8988T (cell line): ENCODE measurements at places on chromosomes 12 and 14.

GRCh38 chr12:127760996-127761395 is 506.0 kb upstream of the TMEM132C start:
- no peak for DNase-seq

DNA sequence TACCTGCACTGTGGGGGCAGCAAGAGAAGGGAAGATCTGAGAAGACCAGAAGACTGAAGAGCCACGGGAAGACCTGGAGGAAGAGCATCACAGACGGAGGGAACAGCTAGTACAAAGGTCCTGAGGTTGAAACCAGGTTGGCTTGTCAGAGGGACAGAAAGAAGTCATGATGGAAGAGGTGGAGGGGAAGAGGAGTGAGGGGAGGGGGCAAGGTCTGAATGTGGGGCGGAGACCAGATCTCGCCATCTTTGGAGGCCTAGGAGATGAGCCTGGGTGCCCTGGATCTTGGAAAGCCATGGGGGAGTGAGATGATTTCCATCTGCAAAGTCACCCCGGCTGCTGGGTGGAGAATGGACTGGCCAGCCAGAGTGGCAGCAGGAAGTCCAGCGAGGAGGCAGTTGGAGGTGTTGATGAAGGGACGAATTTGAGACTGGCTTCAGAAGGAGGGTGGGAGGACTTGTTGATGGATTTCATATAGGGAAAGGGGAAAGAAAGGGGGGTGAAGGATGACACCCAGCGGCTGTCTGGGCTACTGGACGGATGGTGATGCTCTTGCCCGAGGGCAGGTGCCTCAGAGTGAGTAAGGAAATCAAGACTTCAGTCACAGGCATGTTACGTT is 14.6 kb upstream of the UBC start:
- DNase-seq: no peak

- no peak for DNase-seq
Measured at GRCh38 chr14:94746131-94746530, 23.8 kb downstream of the GSC start.

DNA sequence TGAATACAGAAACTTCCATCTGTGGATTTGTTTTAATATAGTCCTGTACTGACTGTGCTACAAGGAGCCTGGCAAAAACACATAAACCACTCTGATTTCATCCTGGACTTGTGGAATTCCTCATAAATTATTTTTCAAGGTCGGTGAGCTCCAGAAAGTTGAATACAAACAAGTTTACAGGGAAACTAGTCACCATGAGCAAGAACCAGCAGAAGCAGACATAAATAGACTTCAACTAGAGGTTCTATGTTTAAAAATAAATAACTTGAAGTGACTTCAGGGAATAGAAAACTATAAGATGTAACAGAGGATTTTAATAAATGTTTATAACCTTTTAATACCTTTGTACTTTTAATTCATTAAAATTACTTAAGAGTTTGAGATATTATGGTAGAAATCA is 63.5 kb downstream of the EFCAB11 start:
- no peak for DNase-seq

DNA sequence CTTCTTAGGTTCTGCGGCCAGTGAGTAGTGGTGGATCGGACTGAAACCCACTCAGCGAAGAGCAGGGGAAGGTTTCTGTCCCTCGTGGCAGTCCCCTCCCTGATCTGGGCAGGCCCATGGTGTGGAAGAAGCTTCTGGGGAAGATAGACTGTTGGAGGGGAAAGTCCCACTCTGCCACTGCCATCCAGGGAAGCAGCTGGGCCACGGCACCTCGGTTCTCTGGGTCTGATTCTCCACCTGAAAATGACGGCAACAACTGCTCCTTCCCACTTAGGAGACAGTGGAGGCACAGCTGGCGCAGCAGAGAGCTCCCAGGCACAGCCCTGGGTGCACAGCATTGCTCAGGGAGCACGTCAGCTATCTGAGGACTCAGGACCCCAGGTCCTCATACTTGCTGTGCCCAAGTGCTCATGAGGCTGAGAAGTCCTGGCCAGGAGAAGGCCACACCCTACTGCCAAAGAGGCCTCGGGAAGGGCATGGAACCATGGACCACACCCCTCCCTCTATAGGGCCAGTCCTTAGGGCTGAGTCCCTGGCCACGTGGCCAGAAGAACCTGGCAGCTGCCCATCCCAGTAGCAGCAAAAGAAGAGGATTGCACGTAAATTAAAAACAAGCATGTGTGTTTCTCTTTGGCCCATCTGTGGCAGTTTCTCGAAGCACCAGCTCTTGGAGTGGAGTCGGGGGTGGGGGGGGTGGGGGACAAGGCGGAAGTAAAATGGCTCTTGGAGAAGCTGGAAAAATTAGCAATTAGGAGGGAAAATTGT is 85.3 kb upstream of the BCL11B start:
- no peak for DNase-seq

DNA sequence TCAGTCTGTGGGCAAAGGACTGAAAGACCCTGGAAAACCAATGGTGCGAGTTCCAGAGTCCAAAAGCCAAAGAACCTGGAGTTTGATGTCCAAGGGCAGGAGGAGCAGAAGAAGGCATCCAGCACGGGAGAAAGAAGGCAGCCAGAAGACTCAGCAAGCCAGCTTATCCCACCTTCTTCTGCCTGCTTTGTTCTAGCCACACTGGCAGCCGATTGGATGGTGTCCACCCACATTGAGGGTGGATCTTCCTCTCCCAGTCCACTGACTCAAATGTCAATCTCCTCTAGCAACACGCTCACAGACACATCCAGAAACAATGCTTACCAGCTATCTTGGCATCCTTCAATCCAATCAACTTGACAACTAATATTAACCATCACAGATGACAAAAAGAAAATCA is 57.2 kb upstream of the CAPRIN2 start:
- no peak for DNase-seq

- DNase-seq: no peak
Measured at GRCh38 chr14:98177551-98177950, 1094.4 kb downstream of the BCL11B start.

DNA sequence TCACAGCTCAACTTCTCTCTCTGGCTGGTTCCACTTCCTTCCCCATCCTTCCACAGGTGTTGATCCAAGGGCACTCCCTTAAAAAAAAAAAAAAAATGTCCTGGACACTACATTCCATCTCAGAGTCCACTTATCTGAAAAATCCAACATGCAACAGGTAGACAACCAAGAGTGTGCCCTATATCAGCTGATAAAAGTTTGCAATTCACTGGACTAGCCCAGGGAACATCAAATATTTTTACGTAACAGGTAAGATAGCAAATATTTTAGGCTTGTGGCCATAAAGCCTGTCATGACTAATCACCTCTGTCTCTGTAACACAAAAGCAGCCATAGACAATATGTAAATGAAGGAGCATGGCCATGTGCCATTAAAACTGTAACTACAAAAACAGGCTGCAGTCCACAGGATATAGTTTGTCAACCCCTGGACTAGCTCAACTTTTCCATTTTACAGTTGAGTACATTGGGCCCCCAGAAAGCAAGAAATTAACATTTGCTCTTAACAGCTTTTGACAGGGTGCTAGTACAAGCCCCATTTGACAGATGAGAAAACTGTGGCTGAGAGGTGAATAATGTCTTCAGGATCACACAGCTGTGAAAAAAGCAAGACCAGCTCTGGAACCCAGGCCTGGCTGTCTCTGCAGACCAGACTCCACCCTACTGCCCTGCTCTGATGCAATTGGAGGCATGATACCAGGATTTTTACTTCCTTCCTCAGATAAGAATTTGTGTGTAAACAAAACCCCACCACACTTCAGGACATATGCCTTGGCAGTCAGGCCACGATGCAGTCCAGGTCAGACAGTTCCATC is 68.9 kb downstream of the CMKLR1 start:
- DNase-seq: no peak

GRCh38 chr14:104724407-104724980 is 465 bp downstream of the ADSS1 start:
- DNase-seq: no peak

GRCh38 chr14:35534208-35534872 is 376 bp downstream of the INSM2 start:
- peak; percentile 35 for DNase-seq

- no peak for DNase-seq
Measured at GRCh38 chr14:90727082-90727481, 89.1 kb downstream of the TTC7B start.

DNA sequence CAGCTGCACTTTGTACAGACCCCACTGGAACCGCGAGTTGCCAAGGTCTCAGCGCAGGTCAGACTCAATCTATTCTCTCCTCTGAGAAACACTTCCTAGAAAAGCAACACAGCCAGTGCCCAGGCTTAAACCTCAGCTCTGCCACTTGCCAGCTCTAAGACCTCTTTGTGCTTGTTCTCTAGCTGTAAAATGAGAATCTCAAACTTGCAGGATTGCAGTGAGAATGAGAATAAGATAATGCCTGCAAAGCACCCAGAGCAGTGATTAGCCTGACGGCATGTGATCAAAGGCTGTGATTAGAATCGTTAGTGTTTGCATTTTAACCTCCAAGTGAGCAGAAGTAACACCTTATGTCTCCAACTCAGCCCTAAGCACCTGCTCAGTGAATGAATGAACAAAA is 21.3 kb downstream of the ANO2 start:
- DNase-seq: no peak

DNA sequence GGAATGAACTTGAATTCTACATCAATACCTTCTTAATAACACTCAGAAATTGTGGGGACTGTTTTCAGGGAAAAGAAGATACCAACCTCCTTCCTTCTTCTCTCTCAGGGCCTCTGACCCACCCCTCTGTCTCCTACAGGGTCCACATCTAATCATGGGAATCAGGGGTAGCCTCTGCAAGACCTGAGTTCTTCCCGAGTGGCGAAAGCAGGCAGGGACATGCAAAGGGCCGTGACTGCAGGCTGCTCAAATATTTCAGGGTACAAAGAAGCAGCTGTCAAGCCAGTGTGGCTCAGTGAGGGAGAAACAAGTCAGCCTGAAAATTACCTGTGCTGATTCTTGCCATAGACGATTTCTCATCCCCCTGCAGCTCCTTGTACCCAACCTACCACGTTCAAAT is 123.1 kb upstream of the PARP11 start:
- DNase-seq: no peak

- DNase-seq: no peak
Measured at GRCh38 chr14:89652352-89652751, 235.3 kb upstream of the FOXN3 start.
